ENCODE measurements at places on chromosomes 6 and 20.

DNA sequence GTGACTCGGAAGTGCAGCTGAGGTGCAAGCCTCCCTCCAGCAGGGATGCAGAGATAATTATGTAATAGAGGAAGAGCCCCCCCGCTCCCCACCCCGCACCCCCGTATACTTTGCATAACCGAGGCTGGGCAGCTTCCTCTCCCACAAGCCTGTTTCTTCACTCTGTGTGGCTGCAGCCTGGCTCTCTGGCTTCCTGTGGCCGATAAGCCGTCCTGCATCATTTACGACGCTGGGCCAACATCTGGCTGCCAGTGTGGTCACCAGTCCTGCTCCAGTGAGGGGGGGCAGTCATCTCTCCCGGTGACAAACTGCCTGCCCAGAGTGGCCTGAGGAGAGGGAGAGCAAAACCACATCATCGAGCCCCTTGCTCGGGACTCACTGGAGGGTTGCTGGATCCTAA is 59.2 kb downstream of the RBM38 start:
- no peak for DNase-seq

GRCh38 chr6:43758617-43759050 is 11.4 kb upstream of the VEGFA start:
- no peak for DNase-seq

GRCh38 chr6:24228681-24229255 is 102.8 kb downstream of the NRSN1 start:
- peak; percentile 8 for DNase-seq

- DNase-seq: no peak
Measured at GRCh38 chr6:127207591-127208120, 59.0 kb upstream of the RNF146 start.
